A549 (cell line): ENCODE measurements at places on chromosomes 3 and 15.

DNA sequence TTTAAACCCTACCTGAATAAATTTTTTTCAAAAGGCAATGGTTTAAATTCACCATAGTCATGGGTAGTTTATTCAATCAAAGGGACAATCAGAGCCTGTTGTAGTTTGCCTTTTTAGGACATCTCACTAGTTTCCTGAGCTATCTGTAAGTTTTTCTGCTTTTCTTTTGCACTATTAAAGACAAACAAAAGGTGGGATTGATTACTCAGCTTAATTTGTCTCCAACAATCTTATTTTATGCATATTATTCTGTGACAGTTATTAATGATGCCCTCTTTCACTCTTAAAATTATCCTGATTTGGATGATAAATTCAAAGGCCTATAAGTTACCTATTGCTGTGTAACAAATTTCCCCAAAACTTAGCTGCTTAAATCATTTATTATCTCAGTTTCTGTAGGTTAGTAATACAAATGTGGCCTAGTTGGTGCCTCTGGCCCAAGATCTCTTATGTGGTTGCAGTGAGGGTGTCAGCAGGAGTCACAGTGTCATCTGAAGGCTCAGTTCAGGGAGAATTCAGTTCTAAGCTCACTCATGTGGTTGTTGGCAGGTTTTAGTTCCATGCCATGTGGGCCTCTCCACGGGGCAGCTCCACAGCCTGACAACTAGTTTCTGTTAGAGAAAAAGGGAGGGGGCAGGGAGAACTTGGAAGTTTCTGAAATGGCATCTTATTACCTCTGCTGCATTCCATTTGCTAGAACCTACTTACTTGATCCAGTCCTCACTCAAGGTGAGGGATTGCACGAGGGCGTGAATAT lies 16.0 kb downstream of the ARMC8 start:
- DNase-seq: no peak

GRCh38 chr15:50810128-50810527 lies 44.6 kb upstream of the SPPL2A start:
- DNase-seq: no peak

DNA sequence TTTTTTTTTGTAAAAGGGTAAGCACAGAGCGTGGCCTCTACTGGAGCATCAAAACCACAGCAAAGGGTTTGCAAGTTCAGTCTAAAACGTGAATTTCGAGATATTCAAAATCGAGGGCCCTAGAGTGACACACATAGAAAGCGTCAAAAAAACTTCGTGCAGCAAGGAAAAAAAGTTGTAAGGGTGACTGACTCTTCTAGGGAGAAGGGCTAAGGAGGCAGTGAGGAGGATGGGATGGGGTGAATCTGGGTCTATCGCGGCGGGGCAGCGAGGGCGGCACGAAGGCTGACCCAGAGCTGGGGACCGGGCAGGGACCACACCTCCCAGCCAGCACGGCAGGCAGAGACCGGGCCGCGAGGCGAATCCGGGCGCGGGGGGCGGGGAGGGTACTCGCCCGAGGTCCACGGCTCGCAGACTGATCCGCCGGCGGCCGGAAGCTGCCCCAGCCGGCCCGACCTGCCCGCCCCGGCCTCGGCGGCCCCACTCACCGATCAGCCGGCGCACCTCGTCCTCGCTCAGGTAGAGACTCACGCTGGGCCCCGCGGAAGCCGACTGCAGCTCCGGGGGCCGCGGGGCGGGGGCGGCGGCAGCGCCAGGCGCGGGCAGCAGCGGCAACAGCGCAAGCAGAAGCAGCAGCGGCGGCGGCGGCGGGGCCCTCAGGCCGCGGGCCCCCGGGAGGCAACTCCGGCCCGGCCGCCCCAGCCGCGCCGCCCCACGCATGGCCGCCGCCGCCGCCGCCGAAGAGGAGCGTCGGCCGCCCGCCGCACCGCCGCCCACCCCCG lies 533 bp downstream of the RYK start:
- DNase-seq: peak; percentile 29

DNA sequence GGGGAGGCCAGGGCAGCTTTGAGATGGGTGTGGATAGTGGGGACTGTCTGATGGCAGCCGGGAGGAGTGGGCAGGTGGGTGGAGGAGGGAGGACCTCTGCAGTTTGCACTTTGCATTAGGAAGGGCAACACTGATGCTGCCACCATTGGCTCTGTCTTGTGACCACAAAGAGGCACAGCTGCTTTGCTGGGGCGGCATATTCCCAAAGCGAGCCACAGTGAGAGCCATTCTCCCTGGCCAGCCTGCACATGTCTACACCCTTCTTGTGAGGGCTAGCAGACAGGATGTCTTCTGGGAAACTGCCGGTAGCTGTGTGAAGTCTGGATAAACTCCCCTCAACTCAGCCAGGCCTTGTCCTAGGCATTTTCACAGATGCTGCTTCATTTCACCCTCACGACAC lies 38.3 kb downstream of the CCNB2 start:
- DNase-seq: no peak

DNA sequence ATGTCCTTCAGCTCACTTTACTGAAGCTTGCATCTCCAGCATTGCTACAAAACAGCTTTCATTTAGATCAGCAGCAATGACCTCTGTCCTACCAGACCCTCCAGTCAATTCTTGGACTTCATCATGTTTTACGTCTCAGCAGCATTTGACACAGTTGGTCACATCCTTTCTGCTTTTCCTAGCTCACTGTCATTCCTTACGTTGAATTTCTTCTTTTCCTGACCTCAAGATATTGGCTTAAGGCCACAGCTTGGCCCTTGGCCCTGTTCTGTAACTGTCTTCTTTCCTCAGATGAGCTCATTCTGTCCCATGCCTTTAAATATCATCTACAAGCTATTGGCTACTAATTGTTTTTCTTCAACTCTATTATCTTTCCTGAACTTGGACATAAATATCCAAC lies 576.2 kb upstream of the KCNMB2 start:
- DNase-seq: no peak

DNA sequence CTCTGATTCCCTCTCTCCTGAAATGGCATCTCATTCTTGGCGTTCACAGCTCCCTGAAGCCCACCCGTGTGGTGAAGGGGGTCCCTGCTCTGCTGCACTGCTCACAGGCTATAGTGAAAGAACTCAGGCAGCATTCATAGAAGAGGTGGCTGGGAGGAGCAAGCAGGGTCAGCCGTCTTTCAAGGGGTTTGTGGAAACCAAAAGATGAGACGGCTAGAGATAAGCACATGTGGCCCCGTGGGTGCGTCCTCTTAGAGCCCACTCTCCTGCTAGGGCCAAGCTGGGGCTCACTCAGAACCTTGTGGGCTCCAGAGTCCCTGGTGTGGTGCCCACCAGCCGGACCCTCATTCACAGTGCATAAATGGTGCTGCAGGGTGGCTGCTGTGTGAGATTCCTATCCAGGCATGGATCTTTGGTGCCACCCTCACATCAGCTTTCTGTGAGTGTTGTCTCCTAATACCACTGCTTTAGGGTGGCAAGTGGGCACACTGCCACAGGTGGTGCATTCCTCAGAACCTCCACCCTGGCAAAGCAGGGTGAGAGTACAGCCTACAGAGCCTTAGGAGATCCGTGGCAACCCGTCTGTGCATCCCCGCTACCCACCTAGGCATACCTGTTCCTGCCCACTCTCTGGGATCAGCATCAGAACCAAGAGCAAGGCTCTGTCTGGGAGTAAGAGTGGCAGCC lies 11.2 kb upstream of the SEMA4B start:
- DNase-seq: no peak

GRCh38 chr3:10286133-10286524 lies 6.6 kb downstream of the GHRL start:
- DNase-seq: no peak

DNA sequence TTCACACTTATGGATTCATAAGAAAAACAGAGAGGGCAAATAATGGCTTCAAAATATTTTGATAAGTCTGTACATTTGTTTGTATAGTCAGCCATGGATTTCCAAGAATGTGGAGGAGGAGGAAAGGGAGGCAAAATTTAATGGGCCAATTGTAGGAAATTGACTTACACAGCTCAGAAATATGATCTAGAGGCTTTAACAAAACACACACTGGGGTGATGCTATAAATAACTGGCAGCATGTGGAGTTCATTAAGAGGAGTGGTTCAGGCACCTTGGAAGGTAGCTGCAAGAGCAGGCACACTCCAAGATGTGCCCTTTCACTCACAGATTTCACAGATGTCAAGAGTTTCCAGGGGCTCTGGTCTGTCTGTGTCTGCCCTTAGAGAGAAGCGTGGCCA lies 193.4 kb upstream of the RASGRP1 start:
- DNase-seq: no peak

DNA sequence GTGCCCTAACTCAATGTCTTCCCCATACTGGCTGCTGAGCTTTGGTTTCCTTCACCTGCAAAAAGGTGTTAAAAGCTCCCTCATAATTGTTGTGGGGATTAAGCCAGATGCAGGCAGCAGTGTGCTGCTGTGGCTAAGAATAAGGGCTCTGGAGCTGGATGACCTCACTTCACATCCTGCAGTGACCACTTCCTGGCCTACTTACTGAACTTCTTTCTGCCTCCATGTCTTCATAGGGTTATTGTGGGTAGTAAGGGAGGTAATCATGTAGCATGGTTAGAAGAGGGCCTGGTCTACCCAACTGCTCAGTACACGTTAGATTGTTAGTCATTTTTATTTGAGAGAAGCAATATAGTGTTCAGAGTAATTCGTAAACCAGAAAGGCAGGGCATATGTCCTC lies 18.4 kb downstream of the GYG1 start:
- DNase-seq: no peak

- DNase-seq: no peak
These were observed 94.2 kb upstream of the ACP3 start for GRCh38 chr3:132222868-132223538.

- no peak for DNase-seq
These were observed 56.2 kb downstream of the SPRED1 start for GRCh38 chr15:38308797-38309196.

DNA sequence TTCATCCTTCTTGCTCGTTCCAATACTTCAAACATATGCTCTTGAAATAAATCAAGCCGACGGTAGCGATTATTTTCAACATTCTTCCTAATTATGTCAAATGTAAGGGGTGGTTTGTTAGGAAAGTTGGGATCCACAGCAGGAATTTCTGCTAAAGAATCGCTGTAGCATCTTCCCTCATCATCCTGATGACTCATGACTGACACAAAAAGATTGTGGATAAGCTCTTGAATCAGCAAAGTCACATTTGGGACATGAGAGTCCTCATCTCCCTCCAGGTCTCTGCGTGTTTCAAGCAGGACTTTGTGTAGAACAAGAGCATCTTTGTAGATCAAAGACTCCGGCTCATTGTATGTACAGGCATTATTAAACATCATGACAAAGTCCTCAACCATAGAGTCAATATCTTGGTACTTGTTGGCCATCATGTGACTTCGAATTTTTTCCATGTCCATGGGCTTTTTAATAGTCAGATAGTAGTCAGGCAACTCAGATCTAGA lies 73.0 kb downstream of the UQCC5 start:
- no peak for DNase-seq

DNA sequence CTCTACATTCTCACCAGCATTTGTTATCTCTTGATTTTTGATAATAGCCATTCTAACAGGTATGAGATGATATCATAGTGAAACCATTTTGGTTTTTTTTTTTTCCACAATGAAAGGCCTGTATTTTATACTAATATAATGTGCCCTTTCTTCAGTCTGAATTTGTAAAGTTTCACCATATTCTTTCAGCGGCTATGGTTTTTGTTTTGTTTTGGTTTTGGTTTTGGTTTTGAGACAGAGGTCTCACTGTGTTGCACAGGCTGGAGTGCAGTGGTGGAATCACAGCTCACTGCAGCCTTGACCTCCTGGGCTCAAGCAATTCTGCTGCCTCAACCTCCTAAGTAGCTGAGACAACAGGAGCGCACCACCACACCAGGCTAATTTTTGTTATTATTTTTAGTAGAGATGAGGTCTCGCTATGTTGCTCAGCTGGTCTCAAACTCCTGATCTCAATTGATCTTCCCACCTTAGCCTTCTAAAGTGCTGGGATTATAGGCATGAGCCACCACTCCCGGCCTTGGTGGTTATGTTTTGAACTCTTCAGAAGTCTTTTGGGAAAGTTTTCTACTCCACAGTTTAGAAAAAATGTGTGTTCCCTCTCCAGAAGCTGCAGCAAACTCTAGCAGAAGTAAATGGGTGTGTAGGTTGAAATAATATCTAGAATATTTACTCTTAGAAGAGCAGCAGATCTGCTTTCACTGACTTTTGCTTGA lies 110.2 kb upstream of the UMPS start:
- DNase-seq: no peak

DNA sequence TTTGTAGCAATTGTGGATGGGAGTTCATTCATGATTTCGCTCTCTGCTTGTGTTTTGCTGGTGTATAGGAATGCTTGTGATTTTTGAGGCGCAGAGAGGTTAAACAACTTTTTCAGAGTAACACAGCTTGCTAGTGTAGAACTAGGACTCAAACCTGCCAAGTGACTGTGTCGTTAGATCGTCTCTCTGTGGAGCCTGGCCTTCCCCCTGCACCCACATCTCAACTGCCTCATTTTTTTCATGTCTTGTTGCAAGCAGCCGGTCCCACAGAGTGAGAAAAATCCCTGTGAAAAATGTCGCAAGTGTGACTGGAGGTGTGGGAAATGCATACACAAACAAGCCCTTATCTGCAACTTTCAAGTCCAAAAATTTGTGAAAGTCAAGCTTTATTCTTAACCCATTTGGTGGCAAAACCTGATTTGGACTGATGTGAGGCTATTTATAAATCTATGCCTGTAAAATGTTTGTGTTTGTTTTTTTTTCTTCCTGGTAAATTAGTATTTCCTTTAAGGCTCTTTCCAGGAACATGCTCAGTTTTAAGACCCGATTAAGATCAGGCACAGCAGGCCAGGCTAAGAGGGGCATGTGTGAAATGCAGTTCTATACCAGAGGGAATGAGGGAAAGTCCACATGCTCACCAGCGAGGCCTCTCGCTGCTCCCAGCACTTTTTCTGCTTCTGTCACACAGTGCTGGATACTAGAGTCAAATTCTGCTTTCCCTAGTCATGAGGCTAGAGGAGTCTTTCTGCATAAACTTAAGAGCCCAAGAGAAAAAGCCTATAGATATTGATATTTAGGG lies 25.8 kb downstream of the ST6GAL1 start:
- no peak for DNase-seq

DNA sequence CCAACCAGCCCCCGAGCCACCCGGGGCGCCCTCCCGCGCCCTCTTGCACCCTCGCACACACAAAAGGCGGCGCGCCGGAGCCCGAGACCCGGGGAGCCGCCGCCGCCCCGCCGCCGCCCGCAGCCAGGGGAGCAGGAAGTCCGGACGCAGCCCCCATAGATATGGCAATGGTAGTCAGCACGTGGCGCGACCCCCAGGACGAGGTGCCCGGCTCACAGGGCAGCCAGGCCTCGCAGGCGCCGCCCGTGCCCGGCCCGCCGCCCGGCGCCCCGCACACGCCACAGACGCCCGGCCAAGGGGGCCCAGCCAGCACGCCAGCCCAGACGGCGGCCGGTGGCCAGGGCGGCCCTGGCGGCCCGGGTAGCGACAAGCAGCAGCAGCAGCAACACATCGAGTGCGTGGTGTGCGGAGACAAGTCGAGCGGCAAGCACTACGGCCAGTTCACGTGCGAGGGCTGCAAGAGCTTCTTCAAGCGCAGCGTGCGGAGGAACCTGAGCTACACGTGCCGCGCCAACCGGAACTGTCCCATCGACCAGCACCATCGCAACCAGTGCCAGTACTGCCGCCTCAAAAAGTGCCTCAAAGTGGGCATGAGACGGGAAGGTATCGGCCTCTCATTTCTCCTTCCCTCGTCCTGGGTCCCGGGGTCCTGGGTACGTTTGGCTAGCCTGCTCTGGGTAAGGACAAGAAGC lies 1.6 kb downstream of the NR2F2 start:
- peak; percentile 79 for DNase-seq
